ENCODE measurements at places on chromosomes 7 and 10.
A peak's percentile ranks its signal among the peaks of the same experiment; 100 is the strongest.

DNA sequence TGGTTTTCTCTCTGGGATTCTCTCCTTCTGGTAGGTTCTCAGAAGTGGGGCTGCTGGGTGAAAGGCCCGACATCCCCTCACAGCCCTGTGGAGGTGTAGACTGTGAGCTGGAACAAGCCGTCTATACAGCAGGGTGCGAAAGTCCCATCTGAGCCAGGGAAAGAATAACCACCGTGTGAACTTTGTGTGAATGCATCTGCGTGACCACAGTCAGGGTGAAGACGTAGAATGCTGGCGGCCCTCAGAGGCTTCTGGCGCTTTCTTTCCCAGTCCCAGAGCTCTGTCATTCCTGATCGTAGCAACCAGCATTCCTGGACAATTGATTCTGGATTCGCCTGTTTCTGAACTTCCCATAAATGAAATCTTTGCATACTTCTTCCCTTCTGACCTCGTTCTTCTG lies 30.0 kb downstream of the ELFN1 start:
- DNase-seq = no peak

GRCh38 chr7:6227294-6227846 lies 45.1 kb downstream of the CYTH3 start:
- DNase-seq = no peak

GRCh38 chr7:69738396-69738951 lies 140.2 kb downstream of the AUTS2 start:
- DNase-seq = peak; percentile 60

- no peak for DNase-seq
These were observed 229.8 kb downstream of the FGFR2 start for GRCh38 chr10:121368347-121369025.

GRCh38 chr7:103059471-103059870 lies 15.1 kb downstream of the FBXL13 start:
- DNase-seq = no peak
